ENCODE measurements at places on chromosomes 12 and 14.

DNA sequence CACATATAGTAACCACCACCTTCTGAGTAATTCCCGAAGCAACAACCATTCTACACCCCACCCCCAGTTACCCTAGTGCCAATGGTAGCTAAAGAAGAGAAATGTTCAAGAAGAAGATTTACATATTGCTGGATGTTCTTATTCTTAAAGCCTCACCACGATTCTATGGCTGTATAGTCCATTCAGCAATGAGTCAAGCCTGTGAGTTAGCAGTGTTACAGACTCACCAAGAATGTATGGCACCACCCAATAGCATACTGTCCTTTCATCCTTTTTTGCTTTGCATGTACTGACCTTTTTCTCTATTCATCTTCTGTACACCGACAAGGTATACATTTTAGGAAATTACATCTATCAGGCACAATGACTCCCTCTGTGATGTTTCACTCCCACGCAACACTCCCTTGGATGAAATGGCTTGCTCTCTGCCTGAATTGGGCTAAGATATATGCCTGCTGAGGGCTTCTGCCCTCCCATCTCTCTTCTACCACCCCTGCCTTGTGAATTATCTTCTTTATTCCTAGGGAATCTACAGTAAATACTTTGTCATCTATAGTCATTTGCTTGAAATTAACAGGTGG lies 945.8 kb downstream of the DIO2 start:
- no peak for DNase-seq

- DNase-seq = no peak
Observed at GRCh38 chr12:51183816-51184215, 10.9 kb upstream of the TFCP2 start.

DNA sequence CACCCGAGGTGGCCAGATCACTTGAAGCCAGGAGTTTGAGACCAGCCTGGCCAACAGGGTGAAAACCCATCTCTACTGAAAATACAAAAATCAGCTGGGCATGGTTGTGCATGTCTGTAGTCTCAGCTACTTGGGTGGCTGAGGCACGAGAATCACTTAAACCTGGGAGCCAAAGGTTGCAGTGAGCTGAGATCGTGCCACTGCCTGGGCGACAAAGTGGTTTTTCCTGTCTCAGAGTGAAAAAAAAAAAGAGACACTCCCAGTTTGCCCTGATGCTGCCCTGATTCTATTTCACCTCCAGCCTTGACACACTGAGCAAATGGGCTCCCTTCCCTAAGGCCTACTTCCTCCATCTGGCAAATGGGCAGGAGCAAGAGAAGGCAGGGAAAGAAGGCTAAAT lies 28.5 kb upstream of the PLEK2 start:
- no peak for DNase-seq

- peak; percentile 2 for DNase-seq
Observed at GRCh38 chr14:105855246-105855892, 329.0 kb downstream of the TMEM121 start.

- DNase-seq = no peak
Observed at GRCh38 chr14:50846226-50846880, 15.4 kb upstream of the NIN start.

DNA sequence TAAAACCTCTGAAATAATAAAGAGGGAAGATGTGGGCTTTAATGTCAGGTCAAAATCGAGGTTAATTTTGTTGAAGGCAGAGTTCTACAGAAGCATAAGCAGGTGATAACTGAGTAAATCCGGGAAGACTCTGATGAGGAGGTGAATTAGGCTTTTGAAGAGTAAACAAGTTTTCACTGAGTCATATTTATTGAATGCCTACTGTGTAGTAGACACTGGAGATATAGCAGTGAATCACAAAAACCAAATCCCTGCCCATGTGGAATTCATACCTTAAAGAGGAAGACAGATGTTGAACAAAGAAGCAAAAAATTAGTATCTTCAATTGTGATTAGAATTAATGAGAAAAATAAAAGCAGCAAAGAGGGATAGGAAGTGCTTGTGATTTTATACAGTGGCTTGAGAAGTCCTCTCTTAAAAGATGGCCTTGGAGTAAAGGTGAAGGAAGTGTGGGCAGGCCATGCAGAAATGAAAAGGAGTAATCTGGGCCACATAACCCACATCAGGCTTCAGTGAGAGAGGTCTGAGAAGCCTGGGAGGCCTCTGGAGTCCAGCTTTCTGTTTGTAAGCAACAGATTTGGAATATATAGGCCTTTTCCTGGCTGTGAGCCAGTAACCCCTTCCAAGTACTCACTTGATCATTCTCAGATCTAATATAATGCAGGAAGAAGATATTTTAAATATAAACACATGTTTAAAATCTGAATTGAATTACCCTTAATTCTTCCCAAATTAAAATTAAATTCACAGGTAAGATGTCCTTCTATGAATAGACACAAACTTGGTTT lies 46.7 kb downstream of the BHLHE41 start:
- no peak for DNase-seq

GRCh38 chr12:19434538-19434937 lies 4.8 kb upstream of the AEBP2 start:
- DNase-seq = peak; percentile 65

Data from DND-41 (cell line).